ENCODE measurements at places on chromosomes 1 and 21.

DNA sequence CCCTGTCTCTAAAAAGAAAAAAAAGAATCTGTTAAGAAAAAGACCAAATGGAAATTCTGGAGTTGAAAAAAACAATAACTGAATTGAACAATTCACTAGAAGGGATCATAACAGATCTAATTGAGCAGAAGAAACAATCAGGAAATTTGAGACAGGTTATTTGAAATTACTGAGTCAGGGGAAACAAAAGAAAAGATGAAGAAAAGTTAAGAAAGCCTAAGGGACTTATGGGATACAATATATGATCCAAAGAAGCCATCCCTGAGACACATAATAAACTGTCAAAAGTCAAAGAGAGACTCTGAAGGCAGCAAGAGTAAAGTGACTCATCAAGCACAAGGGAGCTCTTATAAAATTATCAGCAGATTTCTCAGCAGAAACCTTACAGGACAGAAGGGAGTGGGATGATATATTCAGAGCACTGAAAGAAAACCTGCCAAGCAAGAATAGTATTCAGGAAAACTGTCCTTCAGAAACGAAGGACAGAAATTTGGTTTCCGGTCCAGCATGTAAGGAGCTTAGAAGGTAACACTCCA is 44.5 kb downstream of the SLC2A1 start:
- no peak for DNase-seq

- no peak for DNase-seq
Measured at GRCh38 chr21:29250636-29251035, 48.1 kb upstream of the BACH1 start.

DNA sequence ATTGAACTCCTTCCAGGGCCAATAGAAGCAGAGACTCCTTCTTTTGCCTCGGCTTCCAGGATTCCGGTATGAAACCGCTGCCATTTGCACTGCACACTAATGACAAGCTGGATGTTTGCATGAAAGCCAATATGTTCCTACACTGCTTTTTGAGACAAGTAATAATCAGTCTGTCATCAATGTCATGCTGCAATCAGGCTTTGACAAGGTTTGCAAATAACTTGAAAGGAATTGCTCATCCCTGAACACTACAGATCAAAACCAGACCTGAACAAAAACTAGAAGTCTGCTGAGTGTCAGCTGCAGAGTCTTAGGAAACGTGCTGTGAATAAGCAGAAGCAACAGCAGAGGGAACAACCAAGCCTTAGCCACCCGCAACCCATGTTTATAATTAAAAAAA is 720.7 kb upstream of the CXADR start:
- DNase-seq = no peak

GRCh38 chr1:89929467-89930063 is 65.3 kb upstream of the ZNF326 start:
- no peak for DNase-seq

DNA sequence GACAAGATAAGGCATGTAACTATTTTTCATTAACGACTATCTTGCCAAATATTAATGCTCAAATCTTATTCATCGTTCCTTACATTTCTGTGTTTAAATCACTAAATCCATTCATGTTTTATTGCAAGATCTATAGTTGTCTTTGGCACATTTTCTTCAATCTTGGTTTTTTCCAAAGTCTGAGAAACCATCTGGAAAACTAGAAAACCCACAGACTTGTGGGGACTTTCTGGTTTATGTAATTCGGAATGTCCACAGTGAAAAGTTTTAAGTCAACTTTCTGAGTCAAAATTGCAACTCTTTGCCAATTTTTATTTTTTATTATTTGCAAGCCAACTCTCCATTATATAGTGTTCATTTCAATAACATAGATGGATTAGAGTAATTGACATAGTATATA is 520.8 kb upstream of the ADAMTS5 start:
- no peak for DNase-seq

All from NT2/D1 (cell line).